Stimulated activated CD4-positive, alpha-beta T cell treated with anti-CD3 and anti-CD28 coated beads, Interleukin-4, amount 100 ng/mL, for 24 hours (primary cell): ENCODE measurements at places on chromosomes 12 and 14.
A peak's percentile ranks its signal among the peaks of the same experiment; 100 is the strongest.

DNA sequence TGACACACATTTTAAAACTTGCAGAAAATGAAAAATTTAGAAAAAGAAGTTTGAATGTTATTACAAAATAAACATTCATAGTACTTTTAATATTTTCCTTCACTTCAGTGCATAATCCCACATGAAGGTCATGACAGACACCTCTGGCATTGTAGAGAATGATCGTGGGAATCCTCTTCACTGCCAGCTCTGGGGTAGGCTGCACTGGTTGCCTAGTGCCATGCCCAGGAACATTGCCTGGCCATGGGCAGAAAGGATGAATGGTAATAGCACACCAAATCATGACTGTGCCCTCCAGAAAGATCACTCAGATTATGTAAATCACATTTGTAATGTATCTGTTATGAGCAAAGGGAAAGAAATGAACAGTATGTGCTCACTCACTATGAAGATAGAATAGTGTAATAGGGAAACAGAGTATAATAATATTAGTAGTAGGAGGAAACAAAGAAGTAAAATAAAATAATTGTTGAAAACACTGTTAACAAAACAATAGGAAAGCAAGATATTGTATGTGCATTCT is 161.6 kb downstream of the PLCZ1 start:
- no peak for DNase-seq

GRCh38 chr14:77238356-77238755 is 32.6 kb downstream of the NGB start:
- no peak for DNase-seq

GRCh38 chr12:13654456-13654855 is 326.9 kb downstream of the GRIN2B start:
- no peak for DNase-seq

- DNase-seq: no peak
These were observed 539.7 kb downstream of the SNAPC1 start for GRCh38 chr14:62301911-62302310.

- DNase-seq: no peak
These were observed 2.3 kb downstream of the CDK17 start for GRCh38 chr12:96397756-96398423.

DNA sequence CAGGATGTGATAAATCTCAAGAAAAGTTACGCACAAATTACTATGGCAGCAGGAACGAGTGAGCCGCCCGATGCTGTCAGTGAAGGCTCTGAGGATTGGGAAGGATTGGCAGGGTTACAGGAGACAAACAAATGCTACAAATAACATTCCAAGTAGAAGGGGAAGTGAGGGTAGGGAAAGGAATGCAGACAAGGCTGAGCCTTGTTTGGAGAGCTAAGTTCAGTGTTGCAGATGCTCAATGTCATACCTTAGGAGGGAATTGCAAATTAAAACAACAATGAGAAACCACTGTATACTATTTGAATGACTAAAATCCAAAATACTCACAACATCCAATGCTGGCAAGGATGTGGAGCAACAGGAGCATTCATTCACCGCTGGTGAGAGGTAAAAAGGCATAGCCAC is 1.3 kb downstream of the CLEC9A start:
- DNase-seq: no peak

DNA sequence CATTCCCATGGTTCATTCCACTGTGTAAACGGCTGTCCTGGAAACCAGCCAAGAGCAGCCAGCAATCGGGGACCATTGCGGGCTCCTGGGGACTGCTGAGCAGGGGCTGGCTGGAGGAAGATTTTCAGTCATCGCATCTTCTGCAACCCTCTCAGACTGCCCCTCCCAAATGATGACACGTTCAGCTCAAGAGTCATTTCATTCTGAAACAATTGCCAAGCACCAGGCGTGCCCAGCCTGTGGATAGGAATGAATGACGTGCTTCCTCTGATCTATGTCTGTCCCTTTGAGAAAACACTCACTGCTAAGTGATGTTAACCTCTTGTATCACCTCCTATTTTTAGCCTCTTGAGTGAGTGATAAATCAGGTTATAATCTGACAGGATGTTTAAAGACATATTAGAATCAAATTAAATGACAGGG is 62.0 kb downstream of the NDUFA12 start:
- DNase-seq: peak; percentile 51

- no peak for DNase-seq
These were observed 27.7 kb downstream of the CLMN start for GRCh38 chr14:95291859-95292542.

DNA sequence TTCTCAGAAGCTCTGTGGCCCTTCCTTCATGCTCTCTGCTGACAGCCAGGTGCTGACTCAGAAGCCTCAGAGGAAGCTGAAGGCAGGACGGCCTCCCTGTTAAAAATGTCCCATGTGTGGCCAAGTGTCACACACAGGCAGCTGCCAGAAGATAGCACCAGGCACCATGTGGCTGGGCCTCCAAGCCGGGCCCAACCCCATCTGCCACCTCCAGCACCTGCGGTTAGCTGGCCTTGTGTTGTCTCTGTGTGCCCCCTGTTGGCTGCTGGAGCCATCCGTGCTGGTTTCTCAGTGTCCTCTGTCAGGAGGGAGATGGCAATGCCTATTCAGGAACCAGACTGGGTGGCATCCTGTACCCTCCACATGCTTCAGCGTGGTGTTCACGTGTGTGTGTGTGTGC is 63.2 kb downstream of the TSPAN11 start:
- DNase-seq: no peak
